ENCODE measurements at places on chromosomes 3 and 15.
A peak's percentile ranks its signal among the peaks of the same experiment; 100 is the strongest.

DNA sequence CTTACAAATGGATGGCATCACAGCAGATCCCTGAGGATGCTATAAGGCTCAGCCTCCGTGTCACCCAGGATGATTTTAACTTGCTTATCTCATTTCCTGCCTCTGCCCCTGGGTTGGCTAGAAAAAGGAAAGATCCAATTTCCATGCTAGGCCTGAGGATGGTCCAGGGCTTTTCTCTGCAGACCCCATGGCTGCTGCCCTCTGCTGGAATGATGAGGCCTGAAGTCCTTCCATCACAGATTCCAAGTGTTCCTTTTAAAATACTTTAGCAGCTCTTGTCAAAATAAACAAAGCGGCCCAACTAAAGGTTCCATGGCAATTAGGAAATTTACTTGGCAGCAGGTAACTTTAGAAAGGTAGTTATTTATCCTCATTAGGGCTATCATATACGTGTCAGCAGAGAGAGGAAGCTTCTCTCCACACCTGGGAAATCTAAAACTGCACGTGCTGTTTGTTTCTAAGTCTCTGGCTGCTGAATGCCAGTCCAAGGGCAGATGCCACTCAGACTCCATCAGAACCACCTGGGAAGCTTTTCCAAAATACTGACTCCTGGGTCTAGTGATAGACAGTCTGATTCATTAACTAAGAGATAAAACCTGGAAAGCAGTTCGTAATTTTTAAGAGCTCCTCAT is 401.9 kb upstream of the IL12A start:
- peak; percentile 3 for DNase-seq

- DNase-seq, result no peak
Observed at GRCh38 chr15:98889930-98890695, 117.5 kb downstream of the PGPEP1L start.

DNA sequence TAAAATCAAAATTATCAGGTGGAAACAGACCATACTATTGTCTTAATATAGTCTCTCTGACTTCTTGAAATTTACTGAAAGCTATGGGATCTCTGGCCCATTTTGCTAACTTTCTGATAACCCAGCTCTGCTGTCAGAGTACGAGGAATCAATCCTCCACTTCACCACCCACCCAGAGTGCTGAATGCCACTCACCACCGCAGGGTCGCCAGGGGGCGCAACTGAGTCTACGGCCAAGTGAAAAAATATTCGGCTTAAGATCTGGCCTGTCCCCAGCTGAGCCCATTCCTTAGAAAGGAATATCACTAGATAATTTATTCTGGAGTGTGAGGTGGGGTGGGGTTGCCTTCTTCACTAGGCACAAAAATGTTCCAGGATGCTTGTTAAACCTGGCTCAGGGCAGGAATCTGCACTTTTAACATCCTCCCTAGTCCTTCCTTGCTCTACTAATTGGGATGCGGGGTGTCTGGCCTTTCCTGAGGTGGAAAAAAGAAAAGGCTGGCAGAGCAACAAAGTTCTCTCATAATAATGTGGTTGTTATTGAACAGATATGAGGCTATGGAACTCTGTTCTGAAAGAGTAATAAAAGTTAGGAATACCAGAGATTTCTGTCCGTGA is 520.6 kb downstream of the MFSD1 start:
- peak; percentile 0 for DNase-seq

DNA sequence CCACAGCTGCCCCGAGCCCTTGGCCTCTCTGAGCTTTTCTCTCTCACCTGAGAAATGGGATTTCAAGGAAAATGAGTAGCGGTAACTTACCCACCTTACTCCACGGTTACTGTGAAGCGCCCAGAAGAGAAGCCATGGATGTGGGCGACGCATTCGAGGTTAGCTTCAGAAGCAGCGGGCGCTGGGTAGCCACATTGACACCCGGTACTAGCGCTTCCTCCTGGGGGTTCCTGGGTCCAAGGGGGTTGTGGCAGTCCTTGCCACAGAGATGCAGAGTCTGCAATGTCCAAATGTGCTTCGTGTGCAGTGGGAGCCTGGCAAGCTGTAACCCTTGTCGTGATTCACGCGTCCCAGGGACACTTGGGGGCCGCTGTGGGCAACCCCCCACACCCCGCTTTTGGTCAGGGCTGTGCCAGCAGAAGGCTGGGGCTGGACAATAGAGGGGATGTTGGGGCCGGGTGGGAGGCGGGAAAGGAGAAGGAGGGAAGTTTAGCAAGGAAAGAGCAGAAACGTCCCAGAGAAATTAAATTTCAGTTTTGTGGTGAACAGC is 41.4 kb upstream of the FURIN start:
- DNase-seq, result no peak

GRCh38 chr3:9111866-9112265 is 137.6 kb downstream of the SRGAP3 start:
- DNase-seq, result no peak

DNA sequence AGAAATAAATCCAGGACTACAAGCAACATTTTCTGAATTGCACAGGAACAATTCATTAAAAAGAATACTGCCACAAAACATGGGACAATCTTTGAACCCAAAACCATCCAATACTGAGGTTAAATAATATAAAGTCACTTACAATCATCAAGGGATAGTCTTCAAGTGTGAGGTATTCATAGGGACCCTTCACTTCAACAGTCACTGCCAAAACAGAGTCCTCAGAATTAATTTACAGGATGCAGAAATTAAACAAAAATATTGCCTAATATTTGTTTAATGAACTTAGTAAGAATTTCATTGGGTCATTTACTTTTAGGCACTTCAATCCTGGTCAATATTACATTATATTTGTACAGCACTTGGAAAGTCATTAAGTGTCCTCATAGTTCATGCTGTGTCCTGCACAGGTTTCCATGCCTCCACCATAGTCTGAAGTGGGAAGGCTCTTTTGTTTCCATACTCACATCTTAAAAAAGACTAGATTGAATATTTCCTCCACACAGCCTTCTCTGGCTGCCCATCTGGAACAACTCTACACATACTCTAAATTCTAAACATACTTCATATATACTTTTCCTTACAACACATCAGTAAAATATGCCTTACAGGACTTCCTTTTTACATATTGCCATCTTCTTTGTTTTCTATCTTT is 31.6 kb upstream of the VPS39 start:
- DNase-seq, result no peak

GRCh38 chr15:89813381-89814111 is 1.1 kb downstream of the ANPEP start:
- DNase-seq, result no peak

- no peak for DNase-seq
Observed at GRCh38 chr15:61422773-61423172, 193.7 kb upstream of the RORA start.

DNA sequence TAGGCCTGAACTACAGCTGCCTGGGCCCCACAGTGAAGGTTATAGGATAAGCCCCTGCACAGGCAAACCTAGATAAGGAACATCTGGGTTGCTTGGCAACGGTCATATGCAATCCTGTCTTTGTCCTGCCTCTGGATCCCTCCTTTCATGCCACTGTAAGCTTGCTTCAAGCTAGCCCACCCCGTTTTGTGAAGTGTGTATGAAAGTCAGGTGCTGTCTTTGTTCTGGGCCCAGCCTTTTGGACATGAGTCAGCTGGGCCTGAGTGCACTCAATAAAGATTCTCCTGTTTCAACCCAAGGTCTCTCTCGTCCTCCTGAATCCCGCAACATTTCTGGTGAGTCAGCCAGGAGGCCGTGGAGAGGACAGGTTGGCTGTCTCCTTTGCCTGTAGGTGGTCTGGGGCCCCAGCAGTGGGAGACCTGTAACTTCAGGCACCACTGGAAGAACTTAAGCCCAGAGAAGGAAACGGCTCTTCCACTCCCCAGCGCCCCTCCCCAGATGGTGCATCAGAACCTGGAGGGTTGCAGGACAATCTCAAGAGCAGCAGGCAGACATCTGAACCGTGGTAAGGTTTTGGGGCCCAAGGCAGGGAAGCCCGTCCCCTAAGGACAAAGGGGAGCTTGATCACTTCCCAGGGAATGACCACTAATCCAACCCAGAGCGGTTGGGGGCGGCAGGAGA is 8.3 kb upstream of the SLC9C1 start:
- no peak for DNase-seq

- DNase-seq, result no peak
Observed at GRCh38 chr3:43213631-43214030, 72.7 kb upstream of the SNRK start.

DNA sequence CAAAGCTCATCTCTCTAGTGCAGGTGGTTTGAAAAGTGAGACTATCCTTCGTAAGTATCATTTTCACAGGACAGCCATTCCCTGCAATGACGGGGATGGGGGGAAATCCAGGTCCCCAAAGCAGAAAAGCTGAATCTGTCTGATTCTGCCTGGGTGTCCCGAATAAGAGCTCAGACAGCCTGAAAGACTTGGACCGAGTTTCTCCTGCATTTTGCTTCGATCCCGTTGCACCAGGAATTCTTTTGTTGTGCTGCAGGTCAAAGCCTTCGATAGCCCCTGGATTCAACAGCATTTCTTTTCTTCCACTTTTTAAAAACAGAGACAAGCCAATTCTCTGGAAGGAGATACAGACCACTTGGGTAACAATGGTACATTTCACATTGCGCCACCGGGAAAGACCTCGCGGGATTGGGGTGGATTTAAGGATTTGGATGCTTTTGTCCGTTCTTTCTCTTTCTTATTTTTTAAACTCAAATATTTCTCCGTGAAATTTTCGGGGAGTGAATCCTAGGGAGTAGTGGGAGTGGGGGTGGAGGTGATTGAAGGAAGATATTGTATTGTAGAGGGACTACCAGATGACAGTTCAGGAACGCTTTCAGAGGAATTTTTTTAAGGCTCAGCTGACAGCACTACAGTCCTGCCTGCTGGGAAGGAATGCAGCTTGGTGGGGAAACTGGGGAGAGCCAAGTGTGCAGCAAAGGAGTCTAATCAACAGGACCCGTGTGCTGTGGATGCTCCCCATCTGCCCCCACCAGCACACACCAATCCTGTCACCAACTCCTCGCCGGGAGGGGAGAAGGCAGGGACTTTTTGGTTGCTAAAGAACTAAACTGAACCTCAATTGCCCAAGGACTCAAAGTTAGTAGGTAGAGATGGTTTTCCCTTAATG is 2.6 kb downstream of the SLITRK3 start:
- no peak for DNase-seq

DNA sequence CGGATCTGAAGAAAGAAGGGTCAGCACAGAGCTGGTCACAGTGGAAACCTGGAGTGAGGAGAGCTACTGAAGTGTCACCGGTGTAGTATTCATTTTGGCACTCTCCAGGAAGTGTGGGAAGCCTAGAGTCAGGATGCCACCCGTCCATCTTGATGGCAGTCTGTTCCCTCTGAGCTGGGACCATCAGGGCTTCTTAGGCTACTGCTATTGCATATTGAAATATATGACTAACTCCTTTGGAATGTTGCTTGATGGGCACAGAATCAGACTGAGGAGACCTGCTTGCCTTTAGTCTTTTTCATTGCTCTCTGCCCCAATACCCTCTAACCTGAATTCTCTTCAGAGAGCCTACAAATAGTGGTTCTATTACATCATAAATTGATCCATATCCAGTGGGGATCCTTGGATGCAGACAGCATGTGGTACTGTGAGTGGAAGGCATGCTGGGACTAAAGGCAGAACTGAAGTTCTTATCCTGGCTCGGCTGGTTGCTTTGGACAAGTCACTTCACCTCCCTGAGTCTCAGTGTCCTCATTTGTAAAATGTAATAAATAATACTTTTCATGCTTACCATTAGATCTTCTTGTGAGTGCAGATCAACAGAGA is 143.5 kb downstream of the PDE8A start:
- no peak for DNase-seq

DNA sequence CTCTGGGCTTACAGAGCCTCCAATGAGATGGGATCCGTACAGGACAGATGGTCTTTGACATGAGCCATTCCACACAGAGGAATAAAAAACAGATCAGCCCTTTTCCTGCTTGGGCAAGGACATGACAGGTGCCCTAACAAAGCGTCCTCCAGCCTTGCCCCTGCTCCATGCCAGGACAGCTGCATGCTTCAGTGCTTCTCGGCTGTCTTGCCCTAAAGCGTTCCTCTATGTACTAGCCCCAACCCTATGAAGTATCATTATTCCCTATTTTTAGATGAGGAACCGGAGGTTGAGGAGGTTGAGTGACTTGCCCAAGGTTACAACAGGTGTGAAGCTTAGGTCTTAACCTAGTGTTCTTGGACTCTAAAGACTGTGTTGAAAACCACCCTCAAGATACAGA is 10.5 kb downstream of the POMGNT2 start:
- DNase-seq, result no peak

DNA sequence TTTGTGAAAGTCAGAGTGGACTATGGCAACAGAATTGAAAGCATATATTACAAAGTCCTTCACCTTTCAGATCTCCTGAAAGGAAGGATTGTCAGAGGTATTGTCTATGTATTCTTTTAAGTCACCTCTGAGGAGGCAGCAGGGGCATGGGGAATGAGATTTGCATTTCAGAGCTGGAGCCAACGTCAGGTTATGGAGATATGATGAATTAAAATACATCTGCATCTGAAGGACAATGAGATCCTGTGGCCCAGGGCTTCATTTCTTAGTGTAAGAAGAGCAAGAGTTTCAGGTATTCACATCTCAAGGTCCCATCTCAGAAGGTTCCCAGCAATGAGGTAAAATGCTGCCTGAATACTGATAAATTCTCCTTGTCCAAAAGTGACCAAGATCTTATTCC is 695.8 kb downstream of the TUSC7 start:
- DNase-seq, result no peak

DNA sequence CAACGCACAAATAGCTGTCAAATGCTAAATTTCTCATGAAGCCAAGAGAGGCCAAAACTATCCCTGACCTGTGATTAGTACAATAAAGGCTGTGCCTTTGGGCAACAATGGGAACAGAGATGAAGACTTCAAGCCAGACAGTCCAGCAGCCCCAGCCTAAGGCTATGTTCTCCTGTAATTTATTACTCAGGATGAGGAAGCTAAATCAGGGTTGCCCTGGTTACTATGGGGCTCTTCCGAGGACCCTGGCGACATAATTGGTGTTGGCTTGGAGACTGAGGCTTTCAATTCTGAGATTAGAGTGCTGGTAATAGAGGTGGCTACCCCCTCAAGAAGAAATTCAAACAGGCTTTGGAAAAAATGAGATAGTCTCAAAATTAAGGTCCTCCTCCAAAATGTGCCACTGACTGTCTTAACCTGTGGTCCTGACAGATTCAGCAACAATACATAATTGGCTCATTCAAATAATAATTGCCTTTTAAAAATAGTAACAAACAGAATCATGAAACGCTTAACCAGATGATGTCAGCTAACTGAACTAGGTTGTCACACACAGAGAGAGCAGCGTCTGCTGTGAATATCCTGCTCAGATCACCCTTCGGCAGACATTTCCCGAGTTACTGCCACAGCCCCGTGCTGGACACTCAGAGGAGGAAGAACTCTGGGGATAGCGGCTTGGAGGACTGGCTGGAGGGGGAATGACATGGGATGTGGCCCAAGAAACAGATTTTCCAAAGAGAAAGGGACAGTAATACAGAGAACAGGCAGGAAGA is 43.0 kb downstream of the NSMCE3 start:
- no peak for DNase-seq
